Stimulated activated naive CD4-positive, alpha-beta T cell (primary cell): ENCODE measurements at places on chromosomes 2 and 18.

DNA sequence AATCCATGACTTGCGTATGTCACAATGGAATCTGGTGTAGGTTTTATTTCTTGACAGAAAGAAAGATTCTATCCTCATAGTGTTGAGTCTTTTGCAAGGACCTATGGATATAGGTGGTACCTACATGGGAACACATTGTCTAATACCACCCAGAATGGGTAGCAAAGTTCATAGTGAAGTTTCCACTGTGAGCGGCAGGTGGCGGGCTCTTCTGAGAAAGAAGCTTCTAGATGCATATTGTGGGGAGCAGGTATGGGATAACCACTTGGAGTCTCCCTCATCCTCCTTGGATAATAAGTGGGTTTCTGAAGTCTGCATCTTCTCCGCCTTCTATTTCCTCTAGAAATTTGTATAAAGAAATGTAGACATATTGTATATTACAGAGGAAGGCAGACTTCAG, 44.9 kb downstream of the LINC00305 start:
- no peak for DNase-seq

- DNase-seq = no peak
Observed at GRCh38 chr2:173652311-173652710, 297.6 kb downstream of the CDCA7 start.

- no peak for DNase-seq
Observed at GRCh38 chr2:199663157-199663556, 187.8 kb downstream of the FTCDNL1 start.

DNA sequence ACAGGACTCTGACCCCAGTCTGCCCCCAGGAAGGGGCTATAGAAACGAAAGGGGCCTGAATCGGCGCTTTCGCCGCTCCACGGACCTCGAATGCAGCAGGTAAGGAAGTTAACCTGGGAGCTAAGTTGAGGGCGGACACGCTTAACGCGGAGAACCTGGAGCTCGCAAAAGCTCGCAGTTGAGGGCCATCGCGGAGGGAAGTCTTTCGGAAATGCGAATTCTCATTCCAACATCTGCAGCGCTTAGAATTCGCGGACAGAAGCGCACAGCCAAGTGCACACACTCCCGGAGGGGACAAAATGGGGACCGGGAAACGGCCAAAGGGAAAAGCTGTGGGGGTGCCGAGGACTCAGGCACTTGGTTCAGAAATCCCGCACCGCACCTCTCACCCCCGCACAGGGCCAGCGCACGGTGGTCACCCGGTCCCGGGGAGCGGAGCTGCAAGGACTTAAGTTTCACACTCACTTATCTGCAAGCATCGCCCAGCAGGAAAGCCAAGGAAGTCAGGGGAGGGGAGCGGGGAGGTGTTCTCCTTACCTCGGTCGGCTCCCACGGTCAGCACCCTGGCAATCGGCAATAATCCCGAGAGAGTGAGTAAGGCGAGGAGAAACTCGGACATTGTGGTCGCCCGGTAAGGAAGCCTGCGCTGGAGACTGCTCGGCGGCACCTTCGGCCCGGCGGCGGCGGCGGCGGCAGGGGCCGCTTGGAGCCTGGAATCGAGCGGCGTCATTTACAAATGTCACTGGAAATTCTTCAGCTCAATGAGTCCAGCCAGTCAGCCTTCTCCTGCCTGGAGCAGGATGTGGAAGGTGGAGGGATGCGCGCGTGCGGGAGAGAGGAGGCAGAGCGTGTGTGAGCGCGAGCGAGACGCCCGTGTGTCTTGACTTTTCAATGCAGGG, 456 bp downstream of the LRP1B start:
- no peak for DNase-seq

DNA sequence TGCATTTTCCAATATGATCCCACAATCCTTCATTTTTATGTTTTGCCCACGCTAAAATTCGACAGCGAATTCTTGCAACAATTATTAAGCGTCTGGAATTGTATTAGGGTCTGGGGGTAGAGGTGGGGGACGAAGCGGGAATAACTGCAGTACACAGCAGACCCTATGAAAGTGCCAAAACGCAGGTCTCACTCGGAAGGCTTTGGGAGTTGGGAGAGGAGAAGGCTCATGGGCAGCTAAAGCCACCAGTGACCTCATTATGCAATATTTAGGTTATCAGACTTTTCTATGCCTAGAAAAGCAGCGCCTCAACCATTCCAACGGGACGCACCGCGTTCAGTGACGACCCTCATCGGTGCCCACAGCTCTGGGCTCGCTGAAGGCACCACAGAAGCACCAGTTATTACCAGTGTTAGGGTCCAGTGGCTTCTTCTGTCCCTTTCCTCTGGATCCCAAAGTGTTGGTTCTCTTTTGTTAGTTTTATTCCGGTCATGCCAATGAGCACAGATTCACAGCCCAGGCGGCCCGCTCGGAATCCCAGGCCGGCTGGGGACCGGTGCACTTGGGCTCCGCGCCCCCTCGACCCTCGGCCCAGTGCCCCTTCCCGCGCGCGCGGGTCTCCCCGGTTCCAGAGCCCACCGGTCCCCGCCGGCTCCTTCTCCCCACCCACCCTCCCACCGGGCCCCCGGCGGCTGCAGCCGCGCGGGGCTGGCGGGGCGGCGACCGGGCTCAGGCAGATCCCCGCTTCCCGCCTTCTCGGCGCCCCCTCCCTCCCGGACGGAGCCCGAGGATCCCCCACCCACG, 737 bp upstream of the MAPK4 start:
- no peak for DNase-seq

DNA sequence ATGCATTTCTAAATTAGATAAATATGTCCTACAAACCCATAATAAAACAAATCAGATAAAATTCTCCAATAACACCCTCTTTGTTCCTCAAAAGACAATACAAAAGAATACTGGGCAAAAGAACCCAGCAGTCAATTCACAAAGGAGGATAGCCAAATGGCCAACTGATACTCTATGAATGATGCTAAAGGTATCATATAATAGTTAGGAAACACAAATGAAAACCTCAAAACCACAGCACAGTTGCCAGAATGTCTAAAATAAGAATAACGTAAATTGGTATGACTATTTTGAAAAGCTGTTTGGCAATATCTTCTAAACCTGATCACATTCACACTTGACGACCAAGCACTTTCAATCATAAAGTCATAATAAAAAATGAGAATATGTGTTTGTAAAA, 315.4 kb downstream of the CDH7 start:
- DNase-seq = no peak

DNA sequence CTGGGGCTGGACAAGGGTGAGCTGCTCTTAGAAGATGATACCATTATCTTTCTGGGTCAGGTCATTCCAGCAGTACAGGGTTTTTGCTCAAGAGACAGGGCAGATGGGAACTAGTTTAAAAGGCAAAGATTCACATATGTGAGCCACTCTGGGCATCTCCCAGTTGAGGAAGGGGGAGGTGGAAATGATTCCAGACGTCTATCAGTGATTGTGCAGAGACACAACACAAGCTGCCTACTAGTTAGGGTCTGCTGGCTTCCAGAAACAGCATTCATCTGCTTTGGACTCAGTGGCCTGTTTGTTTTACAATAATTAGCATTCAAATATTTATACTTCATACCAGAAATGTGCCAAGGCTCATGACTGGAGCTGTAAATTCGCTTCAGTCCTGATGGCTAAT, 32.3 kb downstream of the ST6GAL2 start:
- no peak for DNase-seq

GRCh38 chr2:234421-234820, 29.4 kb downstream of the SH3YL1 start:
- DNase-seq = no peak
